ENCODE measurements at places on chromosomes 4 and X.

GRCh38 chrX:108341947-108342346, 96.3 kb downstream of the COL4A6 start:
- no peak for DNase-seq

GRCh38 chr4:105461221-105461620, 12.6 kb downstream of the PPA2 start:
- DNase-seq = no peak

DNA sequence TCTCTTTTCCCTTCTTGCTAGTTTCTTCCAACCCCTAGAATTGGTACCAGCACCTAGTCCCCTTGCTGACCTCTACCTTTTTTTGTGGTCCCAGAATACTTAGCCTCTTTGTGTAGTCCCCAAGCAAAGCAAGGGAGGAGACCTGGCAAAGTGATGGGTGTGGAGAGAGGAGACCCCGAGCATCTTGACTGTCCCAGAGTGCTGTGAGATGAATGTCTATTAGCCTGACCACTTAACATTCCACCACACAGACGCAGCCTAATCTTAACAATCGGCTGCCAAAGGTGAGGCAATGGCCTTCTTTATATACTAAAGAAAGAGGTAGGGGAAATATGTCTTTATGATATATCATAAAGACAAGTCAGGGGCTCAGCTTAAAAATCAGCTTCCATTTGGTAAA, 55.9 kb downstream of the TRIM2 start:
- no peak for DNase-seq

DNA sequence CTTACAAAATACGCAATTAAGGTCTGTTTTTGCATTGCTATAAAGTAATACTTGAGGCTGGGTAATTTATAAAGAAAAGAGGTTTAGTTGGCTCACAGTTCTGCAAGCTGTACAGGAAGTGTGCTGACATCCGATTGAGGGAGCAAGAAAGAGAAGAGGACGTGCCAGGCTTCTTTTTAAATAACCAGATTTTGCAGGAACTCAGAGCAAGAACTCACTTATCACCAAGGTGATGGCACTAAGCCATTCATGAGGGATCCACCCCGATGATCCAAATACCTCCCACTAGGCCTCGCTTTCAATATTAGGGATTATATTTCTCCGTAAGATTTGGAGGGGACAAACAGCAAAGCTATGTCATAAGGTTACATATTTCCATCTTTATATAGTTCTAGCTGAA, 456.7 kb downstream of the GLUD2 start:
- no peak for DNase-seq

DNA sequence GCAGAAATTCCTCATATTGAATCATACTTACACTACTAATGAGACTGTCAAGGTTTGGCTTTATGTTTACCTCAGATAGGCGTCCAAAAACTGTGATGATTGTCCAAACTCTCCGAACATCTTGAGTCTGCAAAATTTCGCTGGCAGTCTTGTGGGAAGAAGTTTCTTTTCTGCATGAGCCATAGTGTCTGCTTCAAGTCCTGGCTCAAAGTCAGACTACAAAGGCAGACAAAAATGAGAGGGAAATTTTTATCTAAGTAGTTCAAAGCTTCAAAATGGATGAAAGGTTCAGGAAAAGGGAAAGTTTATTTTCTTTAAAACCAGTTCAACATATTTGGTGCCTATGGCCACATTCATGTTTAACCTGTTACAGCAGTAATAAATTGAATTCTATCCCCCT, 40.7 kb downstream of the PALLD start:
- no peak for DNase-seq

DNA sequence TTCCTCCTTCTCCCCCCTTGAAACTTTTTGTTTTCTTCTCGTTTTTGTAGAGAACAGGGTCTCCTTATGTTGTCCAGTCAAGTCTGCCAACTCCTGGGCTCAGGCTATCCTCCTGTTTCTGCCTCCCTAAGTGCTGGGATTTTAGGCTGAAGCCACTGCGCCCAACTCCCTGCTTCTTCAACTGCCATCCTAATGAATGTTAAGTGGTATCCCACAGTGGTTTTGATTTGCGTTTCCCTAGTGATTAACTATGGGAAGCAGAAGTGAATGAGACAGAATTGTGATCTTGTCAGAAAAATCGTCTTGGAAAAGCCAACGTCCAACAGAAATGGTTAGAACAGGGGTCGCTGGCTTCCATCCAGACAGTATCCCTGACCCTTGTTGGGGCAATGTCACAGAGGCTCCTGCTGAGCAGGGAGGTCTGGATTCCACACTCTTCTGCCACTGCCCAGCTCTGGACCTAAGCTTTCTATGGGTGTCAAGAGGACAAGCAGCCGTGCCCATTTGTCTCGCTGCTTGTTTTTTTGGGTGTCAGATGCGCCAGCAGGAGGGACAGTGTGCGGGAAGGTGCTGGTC, 869 bp upstream of the ADD1 start:
- DNase-seq = no peak

- no peak for DNase-seq
These were observed 47.1 kb upstream of the THOC2 start for GRCh38 chrX:123779908-123780396.

GRCh38 chr4:17583276-17583675, 6.3 kb downstream of the LAP3 start:
- no peak for DNase-seq

- DNase-seq = no peak
These were observed 21.6 kb upstream of the DUSP9 start for GRCh38 chrX:153625271-153626024.

- no peak for DNase-seq
These were observed 1607.4 kb downstream of the C4orf33 start for GRCh38 chr4:130703211-130703935.

GRCh38 chr4:85381968-85382367, 93.0 kb upstream of the ARHGAP24 start:
- DNase-seq = no peak

GRCh38 chr4:129998436-129999150, 902.6 kb downstream of the C4orf33 start:
- no peak for DNase-seq

DNA sequence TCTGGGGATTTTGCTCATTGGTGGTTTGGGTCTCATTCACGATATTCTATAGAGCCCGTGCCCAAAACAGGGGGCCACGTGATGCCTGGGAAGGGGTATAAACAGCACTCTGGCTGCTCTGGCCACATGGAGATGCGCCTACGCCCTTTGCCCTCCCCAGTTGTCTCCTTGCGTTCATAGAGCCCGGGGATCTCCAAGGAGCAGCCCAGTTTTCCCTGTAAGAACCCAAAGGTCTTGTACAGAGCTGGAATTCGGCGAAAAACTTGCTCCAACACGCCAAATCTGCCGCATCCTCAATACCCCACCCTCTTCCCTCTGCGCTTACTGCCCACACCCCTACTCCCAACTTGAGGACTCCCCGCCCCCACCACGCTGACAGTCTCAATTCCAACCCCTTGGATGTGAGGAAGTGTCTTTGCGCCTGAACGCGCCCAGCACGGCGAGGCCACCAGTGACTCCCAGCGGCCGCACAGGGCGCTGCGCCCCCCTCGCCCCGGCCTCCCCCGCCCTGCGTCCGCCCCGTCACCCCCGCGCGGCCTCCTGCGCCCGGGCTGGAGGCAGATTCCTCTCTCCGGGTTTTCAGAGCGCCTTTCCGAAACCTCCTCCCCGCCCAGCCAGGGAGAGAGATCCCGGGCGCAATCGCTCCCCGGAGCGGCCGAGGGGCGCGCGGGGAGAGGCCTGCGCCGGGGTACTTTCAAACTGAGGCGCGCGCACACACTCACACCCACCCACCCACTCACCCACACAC, at the start of gene NHS:
NHS (plus strand) TSS at position 582 of the 748 bp plus-strand sequence. CDS start 558 bp downstream, outside the sequence.
- no peak for DNase-seq

DNA sequence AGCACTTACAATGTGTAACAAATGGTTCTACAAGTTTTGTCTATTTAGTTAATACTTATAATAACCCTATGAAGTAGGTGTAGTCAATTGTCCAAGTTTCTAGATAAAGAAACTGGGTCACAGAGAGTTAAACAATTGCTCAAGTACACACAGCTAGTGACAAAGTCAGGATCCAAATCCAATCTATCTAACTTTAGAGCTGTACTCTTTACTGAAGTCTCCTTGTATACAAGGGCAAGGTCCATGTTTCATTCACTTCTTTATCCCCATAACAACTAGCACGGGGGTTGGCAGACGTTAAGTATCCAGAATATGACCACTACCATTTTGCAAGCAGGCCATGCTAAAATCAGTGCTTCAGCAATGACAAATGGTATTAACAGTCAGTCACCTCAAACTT, 141.0 kb downstream of the CHM start:
- DNase-seq = no peak

- no peak for DNase-seq
These were observed 216.8 kb downstream of the FBXO8 start for GRCh38 chr4:174066611-174067205.

DNA sequence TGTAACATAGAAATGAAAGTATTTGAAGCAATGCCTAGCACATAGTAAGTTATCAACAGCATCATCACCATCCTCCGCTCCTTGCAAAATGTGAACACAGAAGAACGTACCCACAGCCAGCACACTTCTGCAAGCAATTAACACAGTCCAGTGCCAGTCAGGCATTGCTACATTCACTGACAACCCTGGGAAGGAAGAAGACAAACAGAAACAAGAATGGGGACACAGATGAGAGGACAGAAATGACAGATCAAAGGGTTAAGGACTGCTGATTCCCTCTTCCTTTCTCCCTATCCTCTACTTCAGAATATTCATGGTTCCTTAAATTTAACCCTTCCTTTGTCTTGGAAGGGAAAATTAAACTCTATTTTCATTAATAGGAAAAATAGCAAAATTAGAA, 53.1 kb downstream of the CHM start:
- DNase-seq = no peak

- no peak for DNase-seq
These were observed 37.9 kb upstream of the CBR4 start for GRCh38 chr4:169047956-169048355.

DNA sequence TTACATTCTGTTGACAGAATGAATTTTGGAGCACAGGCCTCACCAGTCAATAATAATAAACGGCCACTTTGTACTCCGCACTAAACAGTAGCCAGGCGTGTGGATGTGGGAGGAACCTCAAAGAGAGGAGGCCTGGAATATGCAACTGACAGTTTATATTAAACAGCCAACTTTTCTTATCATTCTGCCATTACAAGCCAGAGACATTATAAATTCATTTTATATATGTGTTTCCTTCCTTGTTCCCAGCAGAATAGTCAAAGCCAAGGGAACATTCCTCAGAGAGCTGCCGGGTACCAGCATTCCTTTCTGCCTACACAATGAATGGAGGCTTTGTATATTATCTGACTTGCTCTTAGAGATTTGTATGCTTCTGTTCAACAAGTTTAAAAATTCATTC, 436.5 kb upstream of the FTHL17 start:
- DNase-seq = no peak

- DNase-seq = no peak
These were observed 1.2 kb upstream of the TMEM47 start for GRCh38 chrX:34658326-34658725.

GRCh38 chrX:74923942-74924448, 1.3 kb downstream of the NEXMIF start:
- no peak for DNase-seq

DNA sequence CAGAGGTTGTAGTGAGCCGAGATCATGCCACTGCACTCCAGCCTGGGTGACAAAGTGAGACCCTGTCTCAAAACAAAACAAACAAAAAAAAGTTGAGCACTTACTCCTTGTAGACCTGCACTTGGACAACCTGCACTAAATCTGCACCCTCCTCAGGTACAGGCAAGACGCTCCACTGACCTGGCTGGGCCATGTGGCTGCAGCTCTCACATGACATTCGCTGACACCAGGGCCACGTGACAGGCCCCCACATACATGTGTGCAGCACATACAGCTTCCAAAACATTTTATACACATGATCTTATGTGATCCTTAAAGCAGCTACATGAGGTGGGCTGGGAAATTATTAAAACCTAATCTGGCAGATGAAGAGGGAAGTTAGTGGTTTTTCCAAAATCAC, 62.5 kb downstream of the MGST2 start:
- DNase-seq = no peak

DNA sequence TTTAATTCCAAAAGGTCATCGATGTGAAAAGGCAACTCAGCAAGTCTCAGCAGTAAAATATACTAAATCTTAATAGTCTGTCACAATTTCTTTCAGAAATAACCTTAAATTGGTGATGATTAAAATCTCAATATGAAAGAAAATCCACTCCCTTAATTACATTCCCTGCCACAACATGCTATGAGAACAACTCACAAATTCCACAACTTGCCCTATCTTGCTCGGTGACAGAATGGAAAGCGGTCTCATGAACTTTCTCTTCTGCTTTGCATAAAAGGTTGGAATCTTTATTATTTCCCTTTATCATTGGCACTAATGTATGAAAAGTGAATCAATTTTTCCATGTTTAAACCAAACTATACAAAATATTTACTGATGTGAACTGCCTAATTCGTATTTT, 380.8 kb downstream of the TMA16 start:
- no peak for DNase-seq

DNA sequence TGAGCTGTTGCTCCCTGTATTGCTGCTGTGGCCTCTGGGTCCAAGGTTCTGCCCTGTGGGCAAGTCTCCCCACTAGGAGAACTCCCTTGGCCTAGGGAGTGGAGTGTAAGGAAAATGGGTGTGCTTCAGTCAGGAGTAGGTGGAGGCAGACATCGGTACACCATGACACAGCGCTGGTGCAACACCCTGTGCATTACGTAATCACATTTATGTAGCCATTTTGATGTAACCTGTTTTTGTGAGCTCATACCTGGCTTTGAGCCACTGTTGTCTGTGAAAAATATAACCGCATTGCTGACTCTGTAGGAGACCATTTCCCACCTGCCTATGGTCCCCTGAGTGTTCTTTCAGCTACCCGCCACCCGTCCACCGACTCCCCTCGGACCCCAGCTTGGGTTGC, 700.5 kb upstream of the AGA start:
- DNase-seq = no peak

DNA sequence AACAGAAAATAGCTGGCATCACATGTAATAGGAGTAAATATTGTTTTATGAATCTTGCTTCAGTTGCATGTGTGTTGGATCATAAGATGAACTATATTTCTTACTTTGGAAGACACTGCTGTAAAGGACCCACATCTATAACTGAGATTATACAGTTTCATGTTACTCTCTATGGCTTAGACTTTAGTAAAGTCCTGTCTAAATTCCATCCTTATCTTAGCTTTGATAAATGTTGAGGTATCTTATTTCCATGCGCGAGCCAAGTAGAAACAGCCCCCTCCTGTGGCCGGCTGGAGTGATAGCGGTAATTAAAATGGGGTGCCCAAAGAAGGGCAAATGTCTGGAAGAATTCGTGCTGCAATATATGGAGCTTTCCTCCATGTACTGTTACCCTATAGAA, 43.0 kb downstream of the CCDC158 start:
- peak; percentile 8 for DNase-seq

- DNase-seq = no peak
These were observed 7.4 kb upstream of the PGRMC1 start for GRCh38 chrX:119228512-119229252.

DNA sequence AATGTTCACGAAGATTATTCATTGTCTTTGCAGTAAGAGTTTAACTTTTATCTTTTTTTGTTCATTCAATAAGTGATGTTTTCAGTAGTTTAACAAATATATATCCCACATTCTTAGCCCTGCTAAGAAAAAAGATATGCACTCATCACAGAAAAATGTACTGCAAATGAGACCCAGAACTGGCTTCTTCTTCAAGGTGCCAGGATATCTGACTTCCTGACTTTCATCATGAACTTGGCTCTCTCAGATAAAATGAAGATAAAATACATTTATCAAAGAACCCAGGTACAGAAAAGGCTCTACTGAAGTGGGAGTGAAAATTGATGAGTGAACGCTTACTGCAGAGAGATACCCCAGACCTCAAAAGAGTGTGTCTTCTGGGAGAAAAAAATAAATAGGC, 177.8 kb upstream of the DKK2 start:
- no peak for DNase-seq

- DNase-seq = no peak
These were observed 67.6 kb downstream of the ATG4A start for GRCh38 chrX:108159028-108159670.
